ENCODE measurements at places on chromosomes 7 and 10.

GRCh38 chr7:90661290-90662151 is 65.4 kb downstream of the CDK14 start:
- no peak for DNase-seq

GRCh38 chr7:36301914-36302771 is 87.5 kb upstream of the ANLN start:
- DNase-seq: no peak

- no peak for DNase-seq
Measured at GRCh38 chr10:111356571-111356970, 279.7 kb downstream of the ADRA2A start.

- no peak for DNase-seq
Measured at GRCh38 chr10:119412244-119413092, 130.1 kb downstream of the RGS10 start.

DNA sequence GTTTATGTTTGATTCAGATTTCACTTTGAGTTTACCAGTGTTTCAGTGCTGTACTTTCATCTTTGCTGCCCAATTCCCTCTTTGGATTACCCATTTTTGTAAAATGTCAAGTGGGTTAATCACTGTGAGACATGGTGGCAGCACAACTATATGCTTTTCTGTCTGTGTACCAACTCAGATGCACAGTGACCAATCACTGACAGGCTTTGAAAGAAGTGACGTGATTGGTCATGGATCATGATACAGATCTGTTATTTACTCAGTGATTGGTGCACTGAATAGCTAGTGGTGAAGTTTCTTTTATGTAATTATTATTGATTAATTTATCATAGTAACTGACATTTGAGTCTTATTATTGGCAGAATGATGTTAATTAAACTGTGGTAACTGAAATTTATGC is 126.9 kb downstream of the SDK1 start:
- no peak for DNase-seq

GRCh38 chr10:77461636-77462296 is 175.8 kb downstream of the KCNMA1 start:
- no peak for DNase-seq

DNA sequence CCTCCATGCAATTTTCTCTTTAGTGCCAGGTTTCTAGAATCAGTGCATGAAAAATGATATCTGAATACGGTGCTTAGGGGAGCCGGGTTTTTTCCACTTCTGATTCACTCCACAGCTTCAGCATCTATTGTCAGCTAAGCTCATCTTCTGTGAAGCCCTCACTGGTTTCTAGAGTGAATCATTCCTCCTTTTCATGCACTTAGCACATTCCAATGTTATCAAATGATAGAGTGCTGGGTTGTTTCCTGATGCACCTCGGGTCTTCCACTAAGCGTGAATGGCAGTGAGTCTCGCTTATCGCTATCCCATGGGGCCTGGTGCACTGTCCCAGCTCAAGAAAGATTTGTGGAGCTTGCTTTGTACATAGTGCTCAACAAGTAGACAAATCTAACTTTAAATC is 170.9 kb upstream of the RHEB start:
- DNase-seq: no peak

- DNase-seq: no peak
Measured at GRCh38 chr10:126687121-126687606, 16.7 kb upstream of the C10orf90 start.

DNA sequence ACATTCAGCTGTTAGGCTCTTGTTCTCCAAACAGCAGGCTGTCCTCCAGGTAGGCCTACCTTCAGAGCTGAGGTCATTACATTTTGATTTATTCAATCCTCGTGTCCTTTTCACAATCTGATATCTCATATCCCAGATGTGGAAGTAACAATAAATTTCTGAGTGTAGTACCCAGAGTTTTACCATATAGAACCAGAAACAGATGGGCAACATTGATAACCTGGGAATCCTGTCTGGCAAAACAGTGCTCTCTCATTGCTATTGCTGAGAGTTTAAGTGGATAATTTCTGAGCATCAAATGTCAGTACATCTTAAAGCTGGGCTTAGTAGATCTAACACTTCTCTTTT is 1007.8 kb downstream of the REEP3 start:
- no peak for DNase-seq

Data from NCI-H187 (cell line).